ENCODE measurements at places on chromosomes 11 and 22.
A peak's percentile ranks its signal among the peaks of the same experiment; 100 is the strongest.

- DNase-seq: no peak
Observed at GRCh38 chr22:44728761-44729324, 23.5 kb upstream of the ARHGAP8 start.

- no peak for DNase-seq
Observed at GRCh38 chr11:2482745-2483144, 37.9 kb downstream of the KCNQ1 start.

- no peak for DNase-seq
Observed at GRCh38 chr22:35863432-35863831, 145.8 kb downstream of the APOL5 start.

DNA sequence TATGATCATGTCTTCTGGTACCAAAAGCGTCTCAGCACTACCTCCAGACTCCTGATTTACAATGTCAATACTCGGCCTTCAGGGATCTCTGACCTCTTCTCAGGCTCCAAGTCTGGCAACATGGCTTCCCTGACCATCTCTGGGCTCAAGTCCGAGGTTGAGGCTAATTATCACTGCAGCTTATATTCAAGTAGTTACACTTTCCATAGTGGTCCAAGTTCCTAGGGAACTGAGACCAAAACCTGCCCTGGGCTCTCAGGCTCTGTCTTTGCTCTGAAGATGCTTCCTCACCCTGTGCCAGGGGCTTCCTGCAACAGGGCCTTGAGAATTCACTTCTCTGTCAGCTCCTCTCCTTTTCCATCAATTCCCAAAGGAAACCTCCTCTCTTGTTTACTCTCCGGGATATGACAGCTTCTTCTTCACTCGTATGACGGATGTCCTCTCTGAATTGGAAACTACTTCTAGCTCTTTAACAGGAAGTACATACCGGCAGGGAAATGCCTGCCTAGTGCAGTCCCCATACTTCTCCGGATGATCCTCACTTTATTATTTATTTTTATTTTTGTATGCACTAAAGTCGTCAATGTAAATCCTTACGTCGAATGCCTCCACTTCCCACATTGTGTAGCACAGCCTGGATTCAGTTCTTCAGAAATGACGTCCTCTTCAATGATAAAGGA lies 29.6 kb upstream of the PRAME start:
- no peak for DNase-seq

- DNase-seq: peak; percentile 20
Observed at GRCh38 chr11:66100272-66101065, 30.4 kb downstream of the PACS1 start.

DNA sequence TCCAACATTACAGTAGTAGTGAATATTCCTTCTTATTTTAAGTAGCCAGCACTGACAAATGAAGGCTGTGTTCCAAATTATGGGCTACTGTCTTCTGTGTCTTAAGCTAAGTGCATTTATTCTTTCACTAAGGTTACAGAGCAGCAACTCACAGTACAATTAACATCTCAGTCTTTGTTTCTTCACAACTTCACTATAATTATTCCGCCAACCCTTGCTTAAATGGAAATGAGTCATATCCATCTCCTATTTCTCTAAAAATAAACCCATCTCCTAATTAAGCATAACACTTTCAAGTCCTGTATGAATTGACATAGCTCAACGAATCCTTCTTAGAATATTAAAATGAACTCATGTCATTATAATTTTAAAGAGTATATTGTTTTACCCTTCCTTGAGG lies 6.7 kb downstream of the ETS1 start:
- no peak for DNase-seq

- DNase-seq: no peak
Observed at GRCh38 chr11:95520369-95521132, 269.0 kb downstream of the FAM76B start.

Data from stimulated activated effector memory CD8-positive, alpha-beta T cell treated with anti-CD3 and anti-CD28 coated beads, Interleukin-12 subunit alpha, Interleukin-12 subunit beta, amount 100 ng/mL, for 72 hours (primary cell).